Activated CD4-positive, alpha-beta T cell treated with anti-CD3 and anti-CD28 coated beads, Interleukin-2, amount 10 ng/mL, durations not matched to agents 7 days and 5 days (primary cell): ENCODE measurements at places on chromosomes 2 and 18.

DNA sequence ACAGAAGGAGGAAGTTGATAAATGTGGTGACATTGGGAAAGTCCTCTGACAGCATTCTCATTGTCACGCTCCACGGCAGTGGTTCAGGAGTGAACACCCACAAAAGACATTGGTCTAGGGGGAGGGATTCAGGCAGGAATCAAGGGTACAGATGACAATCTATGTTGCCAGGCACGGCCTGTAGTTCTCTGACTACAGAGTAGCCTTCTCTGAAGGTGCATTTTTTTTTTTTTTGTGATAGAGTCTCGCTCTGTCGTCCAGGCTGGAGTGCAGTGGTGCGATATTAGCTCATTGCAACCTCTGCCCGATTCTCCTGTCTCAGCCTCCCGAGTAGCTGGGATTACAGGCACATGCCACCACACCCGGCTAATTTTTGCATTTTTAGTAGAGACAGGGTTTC lies 7.4 kb upstream of the MOB1A start:
- DNase-seq: peak; percentile 41

DNA sequence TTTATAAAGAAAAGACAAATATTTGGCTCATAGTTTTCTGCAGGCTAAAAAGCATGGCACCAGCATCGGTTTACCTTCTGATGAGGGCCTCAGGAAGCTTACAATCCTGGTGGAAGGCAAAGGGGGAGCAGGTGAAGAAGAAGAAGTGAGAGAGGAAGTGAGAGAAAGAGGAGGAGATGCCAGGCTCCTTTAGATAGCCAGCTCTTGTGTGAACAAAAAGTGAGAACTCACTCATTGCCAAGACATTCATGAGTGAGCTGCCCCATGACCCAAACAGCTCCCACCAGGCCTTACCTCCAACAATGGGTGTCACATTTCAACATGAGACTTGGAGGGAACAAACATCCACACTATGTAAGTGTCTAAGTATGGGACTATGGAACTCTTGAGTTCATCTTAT lies 14.3 kb downstream of the CCDC150 start:
- no peak for DNase-seq

- no peak for DNase-seq
Observed at GRCh38 chr2:86301009-86301408, 36.4 kb downstream of the REEP1 start.

DNA sequence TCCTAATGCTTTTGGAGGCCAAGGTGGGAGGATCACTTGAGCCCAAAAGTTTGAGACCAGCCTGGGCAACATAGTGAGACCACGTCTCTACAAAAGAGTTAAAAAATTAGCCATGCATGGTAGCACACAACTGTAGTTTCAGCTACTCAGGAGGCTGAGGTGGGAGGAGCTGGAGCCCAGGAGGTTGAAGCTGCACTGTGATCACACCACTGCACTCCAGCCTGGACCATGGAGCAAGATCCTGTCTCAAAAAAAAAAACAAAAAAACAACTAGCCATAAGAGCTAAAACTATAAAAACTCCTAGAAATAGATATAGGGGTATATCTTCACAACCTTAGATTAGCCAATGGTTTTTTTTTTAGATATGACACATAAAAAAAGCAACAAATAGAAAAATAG lies 16.9 kb upstream of the COL6A3 start:
- DNase-seq: no peak

- no peak for DNase-seq
Observed at GRCh38 chr2:111716905-111717775, 166.9 kb downstream of the ANAPC1 start.
